ENCODE measurements at places on chromosomes 3 and 15.
A peak's percentile ranks its signal among the peaks of the same experiment; 100 is the strongest.

- DNase-seq = no peak
Observed at GRCh38 chr3:173699353-173699752, 301.8 kb downstream of the NLGN1 start.

- DNase-seq = no peak
Observed at GRCh38 chr3:126509597-126510307, 7.8 kb downstream of the UROC1 start.

GRCh38 chr3:40550167-40550566 lies 25.4 kb downstream of the ZNF621 start:
- no peak for DNase-seq

GRCh38 chr15:39598958-39599845 lies 18.3 kb downstream of the THBS1 start:
- no peak for DNase-seq

GRCh38 chr3:194772241-194773000 lies 86.7 kb downstream of the FAM43A start:
- no peak for DNase-seq

DNA sequence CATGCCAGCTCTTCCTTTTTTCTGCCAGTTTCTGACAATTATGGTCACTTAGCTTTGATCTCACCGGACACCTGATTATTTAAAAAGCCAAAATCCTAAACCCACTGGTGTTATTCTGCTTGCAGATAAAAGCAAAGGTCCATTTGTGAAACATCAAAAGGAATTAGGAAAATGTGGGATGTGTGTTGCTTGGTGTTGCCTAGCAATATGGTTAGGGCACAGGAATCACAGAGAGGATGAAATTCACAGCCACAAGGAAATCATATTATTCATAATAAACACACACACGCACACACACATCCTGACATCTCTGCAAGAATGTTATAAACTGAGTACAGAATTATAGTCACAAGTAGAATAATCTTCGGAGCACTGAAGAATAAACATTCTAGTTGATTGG lies 89.3 kb upstream of the BHLHE40 start:
- peak; percentile 38 for DNase-seq

DNA sequence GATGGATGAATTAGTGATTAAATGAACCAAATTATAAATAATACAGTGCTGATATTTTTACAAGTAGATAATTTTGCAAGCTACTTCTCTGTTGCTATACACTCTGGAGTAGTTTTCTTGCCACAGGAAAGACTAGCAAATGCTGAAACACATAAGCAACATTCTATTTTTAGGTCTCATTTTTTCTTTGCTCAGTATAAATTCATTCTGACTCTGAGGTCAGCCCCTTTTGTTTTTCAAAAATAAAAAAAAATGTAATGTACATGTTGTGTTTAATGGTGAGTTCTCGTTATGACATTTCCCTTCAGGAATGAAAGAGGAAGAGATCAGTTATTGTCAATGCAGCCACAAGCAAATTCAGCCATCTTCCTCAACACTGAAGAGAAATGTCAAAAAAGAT lies 24.9 kb downstream of the GJD2 start:
- DNase-seq = no peak

Measured in cardiac muscle cell (in vitro differentiated cells and primary cell).